ENCODE measurements at places on chromosomes 4 and X. TPM values are rescaled to one million over a fixed set of nuclear protein-coding genes. Genes with fewer than 3 reads are reported as not detected.
A peak's percentile ranks its signal among the peaks of the same experiment; 100 is the strongest.

DNA sequence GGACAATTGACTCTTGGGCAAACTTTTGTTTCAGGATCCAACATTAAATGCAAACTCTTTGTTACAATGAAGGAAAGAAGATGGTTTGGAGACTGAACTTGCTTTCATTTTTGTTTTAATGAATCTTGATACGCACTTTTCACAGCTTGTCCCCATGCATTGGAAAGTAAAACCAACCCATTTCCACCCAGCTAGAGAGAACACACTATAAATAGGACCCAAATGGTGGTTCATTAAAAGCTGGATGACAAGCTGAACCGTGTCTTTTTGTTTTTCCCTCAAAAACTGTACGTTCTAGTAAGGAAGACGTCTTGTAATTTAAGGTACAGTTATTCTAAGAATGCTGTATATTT, 95.3 kb upstream of the EGFL6 start:
- no peak for DNase-seq

- DNase-seq = no peak
Observed at GRCh38 chr4:120699354-120699753, 223.2 kb downstream of the PRDM5 start.

- DNase-seq = no peak
Observed at GRCh38 chr4:91198951-91199350, 1071.8 kb downstream of the CCSER1 start.

DNA sequence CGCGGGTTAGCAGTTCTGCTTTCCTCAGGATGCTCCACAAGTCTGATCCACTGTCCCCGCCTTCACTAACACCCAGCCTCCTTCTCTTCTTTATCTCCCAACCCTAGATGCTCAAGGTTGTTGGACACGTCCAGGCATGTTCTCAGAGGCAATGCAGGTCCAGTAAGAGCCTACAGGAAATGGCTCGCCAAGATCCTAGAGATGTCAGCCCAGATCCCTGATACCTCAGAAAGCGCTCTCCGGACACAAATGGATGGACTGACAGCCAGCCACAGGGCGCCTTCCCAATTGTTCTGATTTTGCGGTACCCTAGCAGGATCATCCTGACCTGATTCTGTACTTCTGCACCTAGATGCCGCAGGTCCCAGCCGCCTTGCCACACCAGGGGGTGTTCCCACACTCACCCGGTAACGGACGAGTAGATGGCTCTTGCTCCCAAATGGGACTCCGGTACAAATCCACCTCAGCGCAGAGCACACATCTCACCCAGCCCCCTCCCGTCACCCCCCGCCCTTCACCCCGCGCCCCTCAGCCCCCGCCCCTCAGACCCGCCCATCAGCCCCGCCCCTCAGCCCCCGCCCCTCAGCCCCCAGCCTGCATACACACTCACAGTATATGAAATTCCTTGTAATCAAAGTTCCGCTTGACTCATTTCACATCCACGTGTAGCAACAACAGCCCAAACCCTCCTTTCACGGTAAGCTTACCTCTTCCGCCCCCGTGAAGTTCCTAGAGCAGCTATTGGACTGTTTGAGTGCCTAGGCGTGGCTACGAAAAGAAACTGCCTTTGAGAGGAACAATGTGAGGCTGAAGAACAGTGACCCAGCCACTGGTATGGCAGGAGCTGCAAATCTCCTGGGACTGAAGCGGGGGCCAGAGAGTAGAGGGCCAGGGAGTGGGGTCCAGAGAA, at the start of gene EDA2R:
EDA2R (minus strand) TSS at position 488 of the 910 bp plus-strand sequence. CDS start 23,058 bp downstream, outside the sequence.
- no peak for DNase-seq

DNA sequence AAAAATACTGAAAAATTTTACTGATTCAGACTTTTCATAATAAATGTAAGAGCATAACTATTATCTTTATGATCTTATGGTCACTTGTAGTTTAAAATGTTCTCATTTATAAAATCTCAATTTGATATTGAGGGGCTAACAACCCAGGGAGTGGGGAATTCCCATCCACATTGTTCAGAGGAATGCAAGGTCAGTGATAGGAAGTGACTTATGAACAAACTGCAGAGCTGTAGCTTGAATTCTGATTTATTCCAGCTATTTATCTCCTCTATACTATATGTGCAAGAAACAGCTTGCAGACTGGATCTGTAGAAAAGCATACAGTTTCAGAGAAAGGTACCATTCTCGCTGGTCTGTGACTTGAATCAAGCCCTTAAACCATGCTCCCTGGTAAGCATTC, 61.6 kb downstream of the SEC24D start:
- no peak for DNase-seq

- no peak for DNase-seq
Observed at GRCh38 chr4:152079543-152080293, 318.9 kb upstream of the GATB start.

DNA sequence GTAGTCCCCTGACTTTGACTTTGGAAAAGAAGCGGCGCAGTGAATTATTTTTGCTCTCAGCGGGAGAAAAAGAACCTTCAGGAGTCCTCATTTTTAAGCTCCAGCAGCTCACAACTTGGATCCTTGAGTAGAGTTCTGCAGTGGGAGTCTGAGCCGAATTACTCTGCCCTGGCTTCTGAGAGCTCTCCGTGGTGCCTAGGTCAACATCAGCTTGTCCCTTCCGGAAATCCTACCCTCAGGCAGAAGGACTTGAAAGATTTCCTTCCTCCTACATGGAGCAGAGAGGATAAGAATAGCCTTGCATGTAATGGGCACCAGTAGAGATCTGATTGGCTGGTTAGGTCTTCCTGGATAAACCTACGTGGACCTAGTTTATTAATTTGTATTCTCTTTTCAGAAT, 549.7 kb upstream of the TENM3 start:
- DNase-seq = no peak

GRCh38 chrX:9195199-9195880, 161.4 kb upstream of the FAM9B start:
- no peak for DNase-seq

DNA sequence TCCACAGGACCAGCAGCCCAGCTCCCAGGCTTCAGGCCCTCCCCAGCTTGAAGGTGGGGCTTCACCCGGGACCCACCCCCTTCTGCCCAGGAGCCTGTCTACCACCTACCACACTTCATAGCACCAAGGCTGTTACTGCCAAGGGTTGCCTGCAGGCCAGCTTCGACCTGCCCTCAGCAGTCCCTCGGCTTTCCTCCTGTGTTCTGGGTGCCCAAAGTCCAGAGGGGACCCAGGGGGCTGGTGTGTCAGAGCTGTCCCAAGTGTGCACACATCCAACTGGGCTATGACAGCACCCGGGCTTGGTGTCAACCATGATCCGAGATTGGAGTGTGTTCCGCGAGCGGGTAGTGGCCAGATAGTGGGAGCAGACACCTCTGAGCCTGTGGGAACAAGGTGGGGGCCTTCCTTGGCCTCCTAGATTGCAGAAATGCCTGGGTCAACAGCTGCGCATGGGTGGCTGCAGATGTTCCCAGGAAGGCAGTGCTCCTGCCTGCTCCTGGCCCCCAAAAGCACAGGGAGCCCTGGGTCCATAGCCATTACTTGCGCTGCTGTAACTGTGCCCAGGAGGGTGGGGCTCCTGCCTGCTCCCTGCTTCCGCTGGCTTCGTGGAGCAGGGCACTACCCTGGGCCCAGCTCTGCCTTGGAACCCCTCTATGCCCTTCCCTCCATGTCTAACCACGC, 16.8 kb downstream of the SULT1B1 start:
- no peak for DNase-seq

- DNase-seq = no peak
Observed at GRCh38 chr4:127667116-127667515, 34.4 kb downstream of the INTU start.

- no peak for DNase-seq
Observed at GRCh38 chr4:42080306-42080705, 72.1 kb downstream of the BEND4 start.

- peak; percentile 97 for DNase-seq
Observed at GRCh38 chr4:99949999-99950912, at the start of gene H2AZ1. Gene H2AZ1 (minus strand): TSS chr4:99950275. CDS start chr4:99950170, 105 bp downstream.

DNA sequence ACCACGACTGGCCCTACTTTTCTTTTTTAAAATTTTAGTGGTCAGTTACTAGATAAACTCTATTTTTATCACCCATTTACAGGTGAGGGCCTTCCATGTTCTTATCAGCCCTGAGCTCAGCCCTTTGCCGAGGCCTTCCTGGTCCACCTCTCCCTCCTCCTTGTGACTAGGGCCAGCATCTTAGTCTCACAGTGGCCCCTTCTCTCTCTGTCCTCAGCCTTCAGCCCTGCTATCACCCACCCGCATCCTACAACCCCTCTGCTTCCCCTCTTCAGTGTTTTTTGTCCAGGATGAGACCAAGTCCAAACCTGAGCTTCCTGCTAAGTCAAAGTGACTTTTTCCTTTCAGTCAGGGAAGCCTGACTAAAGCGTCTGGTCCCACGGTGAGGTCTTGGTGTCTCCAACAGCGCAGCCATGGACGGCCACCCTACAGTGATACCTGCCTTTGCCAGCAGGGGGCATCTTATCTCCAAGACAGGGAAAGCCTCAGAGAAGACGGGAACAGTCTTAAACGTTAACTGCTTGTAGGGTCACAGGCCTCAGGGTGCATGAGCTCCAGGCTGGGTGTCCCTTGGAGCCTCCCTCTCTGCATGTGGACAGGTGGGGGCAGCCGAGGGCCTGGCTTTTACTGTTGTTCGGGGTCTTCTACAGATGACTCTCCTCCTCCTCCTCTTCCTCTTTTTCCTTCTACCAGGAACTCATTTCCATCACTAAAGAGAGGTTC, 11.7 kb upstream of the GAGE10 start:
- DNase-seq = peak; percentile 47

DNA sequence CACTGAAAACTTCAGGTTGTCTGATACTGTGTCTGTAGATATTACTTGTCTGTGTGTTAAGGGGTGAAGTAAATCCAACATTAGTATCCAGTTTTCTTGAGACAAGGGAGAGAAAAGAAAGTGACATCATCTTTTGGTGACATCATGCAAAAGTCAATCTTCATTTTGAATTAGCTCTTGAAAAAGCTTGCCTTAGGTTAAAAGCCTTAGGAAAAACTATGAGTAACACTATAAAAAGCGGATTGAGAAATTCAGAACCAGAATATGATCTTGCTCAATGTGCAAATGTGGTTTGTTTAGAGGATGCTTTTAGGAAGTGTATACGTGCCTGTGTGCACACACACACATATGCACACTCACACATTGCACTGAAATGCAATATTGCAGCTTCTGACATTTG, 345.8 kb upstream of the CASK start:
- no peak for DNase-seq

DNA sequence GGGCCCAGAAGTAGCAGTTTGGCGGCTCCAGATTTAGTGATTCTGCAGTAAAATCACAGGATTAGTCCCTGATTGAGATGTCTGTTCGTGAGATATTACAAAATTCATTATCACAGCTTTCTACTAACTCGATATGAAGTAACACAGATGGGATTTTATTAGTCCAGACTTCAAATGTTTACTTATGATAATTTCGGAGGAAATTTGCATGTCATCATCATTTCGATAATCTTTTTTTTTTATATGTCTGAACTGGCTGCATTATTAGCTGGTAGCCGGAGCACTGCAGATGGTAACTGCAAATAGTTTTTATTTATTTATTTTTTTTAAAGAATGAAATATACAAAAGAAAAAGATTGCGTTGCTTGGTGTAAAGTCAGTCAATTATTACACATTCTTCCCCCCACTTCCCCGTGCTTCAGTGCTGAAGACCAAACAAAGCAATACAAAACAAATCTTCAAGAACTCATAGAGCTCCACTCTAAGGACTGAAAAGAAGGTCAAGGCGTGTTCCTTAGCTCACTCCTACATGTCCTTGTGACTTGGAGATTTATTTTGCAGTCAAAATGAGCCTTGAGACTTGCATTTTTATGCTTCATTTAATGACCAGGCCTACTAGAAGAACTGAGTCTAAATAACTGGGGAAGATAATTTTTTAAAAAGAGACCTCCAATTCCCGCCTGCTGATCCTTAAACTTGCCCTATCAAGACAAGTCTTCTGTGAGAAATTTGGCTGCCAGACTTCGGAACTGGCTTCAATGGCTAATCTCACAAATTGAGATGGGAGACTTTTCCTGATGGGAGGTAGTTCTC, 11.7 kb upstream of the PITX2 start:
- DNase-seq = no peak

DNA sequence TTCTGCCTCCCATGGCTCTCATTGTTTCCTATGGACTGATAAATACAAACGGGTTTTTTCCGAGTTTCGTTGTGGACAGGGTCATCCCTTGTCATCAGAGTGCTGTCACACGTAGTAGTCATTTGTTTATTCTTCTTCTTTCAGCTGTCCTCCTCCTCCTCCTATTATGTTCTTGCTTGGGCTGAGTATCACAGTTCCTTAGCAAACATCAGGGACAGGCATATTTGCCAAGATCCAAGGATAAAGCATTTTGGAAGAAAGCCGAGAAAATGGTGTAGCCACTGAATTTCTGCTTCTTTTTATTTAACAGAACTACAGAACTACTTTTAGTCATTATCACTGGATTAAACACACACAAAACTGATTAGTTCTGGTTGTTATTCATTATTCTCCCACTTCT, 167.9 kb downstream of the MAML3 start:
- DNase-seq = no peak

DNA sequence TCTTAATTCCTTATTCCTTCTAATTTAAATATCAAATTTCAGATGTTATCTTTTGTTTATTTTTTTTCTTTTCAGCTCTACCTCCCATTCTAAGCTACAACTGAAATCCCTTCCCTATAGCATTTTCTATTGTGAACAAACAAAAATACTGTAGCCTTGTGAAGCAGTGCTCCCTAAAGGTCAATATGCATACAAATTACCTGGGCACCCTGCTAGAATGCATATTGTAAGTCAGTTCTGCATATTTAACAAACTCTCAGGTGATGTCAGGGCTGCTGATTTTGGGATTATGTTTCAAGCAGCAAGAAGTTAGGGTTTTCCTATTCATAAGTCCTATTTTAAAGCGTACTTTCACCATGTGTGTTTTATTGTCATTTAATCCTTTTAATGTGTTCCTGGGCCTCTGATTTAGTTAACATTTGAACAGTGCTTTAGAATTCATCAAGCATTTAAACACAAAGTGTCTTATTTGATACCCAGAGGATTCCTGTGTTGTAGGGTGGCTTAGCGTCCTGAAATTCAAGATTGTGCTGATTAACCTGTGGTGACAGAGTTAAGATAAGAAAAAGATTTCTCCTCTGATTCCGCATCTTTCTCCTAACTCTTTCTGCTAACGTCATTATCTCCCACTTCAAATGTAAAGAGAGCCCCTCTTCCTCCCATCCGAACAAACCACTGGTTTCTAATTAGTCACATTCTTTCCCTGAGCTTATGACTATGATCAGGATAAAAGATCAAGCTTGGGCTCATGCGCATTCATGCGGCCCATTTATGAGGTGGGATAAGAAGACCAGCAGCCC, 221.3 kb downstream of the ANK2 start:
- no peak for DNase-seq

- no peak for DNase-seq
Observed at GRCh38 chr4:2781911-2782310, 11.0 kb upstream of the SH3BP2 start.

GRCh38 chr4:148364525-148364924, 77.7 kb downstream of the NR3C2 start:
- no peak for DNase-seq

Gene CXCL6
- total RNA-seq = 1.1 TPM

Gene PPP4R3C
- total RNA-seq = not detected

Gene CT47B1
- not detected for total RNA-seq

Gene GAB3
- total RNA-seq = 0.13 TPM

Gene STAP1
- not detected for total RNA-seq

Gene MGAT4D
- not detected for total RNA-seq

Gene MTTP
- 45.1 TPM for total RNA-seq

Gene DDIT4L
- total RNA-seq = 2.6 TPM

Gene PITX2
- 5.3 TPM for total RNA-seq

Gene HSFX1
- 3.4 TPM for total RNA-seq

Gene FAM9B
- not detected for total RNA-seq

Gene COL25A1
- 3.8 TPM for total RNA-seq

Gene AR
- total RNA-seq = 1.4 TPM

Gene MAGEA12
- total RNA-seq = not detected
